ENCODE measurements at places on chromosomes 16 and 17.

- DNase-seq: peak; percentile 88
Observed at GRCh38 chr16:29675811-29676643, 3.0 kb upstream of the QPRT start.

GRCh38 chr16:88554711-88555264 is 15.4 kb upstream of the ZC3H18 start:
- no peak for DNase-seq

- no peak for DNase-seq
Observed at GRCh38 chr17:28193241-28193640, 125.8 kb upstream of the TMEM97 start.

DNA sequence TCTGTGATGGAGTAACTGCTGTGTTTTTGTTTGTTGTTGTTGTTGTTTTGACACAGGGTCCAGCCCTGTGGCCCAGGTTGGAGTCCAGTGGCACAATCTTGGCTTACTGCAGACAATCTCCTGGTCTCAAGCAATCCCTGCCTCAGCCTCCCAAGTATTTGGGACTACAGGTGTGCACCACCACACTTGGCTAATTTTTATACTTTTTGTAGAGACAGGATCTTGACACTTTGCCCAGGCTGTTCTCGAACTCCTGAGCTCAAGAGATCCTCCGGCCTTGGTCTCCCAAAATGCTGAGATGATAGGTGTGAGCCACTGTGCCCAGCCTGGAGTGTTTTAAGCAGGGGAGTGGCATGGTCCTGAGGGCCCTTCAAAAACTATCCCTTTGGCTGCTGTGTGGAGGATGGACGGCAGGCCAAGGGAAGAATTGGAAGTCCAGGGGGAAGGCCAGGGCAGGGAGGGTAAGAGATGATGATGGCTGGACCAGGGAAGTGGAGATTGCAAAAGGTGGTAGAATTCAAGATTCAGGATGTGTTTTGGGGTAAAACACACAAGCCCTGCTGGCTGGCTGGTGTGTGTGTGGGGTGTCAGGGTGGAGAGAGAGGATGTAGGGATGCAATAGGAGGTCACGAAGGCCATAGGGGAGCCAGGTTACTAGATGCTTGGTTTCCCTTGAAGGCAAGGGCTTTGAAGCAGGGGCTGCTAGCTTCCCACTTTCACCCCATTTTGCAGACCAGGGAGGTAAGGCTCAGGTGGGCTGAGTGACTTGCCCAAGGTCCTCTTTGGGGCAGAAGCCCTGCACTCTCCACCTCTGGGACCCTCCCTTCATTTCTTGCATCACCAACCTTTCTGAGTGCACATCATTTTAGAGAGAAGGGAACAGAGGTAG is 18.8 kb upstream of the PLLP start:
- DNase-seq: no peak

GRCh38 chr17:28849281-28849680 is 5.5 kb upstream of the ERAL1 start:
- no peak for DNase-seq

DNA sequence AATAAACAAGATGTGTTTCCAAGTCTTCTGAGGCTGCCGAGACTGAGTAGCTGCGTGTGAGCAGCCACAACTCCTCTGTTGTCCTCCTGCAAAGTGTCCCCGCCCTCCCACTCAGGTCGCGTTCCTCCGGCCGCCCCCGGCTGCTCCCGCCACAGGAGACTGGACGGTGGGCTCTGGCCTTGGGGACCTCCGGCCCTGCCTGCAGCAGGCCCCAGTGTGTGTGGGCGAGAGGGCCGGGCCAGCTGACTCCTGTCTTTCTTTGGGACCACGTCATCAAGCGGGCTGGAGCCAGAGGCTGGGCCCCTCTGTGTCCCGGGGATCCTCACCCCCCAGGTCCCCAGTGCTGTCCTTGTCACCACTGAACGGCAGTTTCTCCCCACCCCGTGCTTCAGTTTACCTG is 175.3 kb downstream of the NPIPB11 start:
- no peak for DNase-seq

All from Karpas-422 (cell line).